ENCODE measurements at places on chromosomes 4 and X.
A peak's percentile ranks its signal among the peaks of the same experiment; 100 is the strongest.

DNA sequence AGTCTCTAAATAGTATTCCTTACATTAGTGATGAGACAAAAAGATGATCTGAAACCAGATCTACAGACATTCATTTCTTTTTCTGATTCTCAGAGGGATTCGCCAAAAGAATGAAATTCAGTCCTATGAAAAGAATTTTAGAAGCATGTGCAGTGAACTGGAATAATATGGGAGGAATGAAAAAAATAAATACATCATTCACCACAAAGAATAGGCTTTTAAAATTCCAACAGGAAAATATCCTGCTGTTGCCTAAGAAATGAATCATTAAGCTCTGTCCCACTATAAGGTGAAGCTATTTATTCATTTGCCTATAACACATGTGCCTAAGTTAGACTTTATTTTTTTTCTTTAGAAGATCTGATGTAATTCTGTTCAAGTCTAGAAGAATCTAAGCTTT is 165.9 kb downstream of the IL15 start:
- DNase-seq = no peak

GRCh38 chr4:23312686-23313085 is 577.2 kb downstream of the PPARGC1A start:
- no peak for DNase-seq

DNA sequence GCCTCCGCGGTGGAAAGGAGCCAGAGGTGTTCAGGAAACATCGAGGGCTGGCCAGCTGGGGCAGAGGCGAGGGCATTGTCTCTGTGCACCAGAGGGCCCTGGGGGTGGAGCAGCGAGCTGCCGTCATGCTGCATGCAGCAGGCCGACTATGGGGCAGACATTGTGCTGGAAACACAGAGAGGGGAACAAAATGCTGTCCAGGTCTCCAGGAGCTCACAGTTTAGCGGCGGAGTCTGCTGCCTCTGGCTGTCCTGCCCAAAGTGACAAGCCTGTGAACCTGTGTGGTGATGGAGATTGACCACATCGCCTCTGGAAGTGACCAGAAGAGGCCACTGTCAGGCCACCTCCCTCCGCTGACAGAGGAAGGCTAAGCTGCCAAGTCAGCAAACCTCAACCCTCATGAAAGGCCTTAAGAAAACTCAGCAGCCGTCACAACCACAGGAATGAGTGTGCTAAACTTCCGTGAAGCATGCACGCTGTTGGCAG is 20.1 kb upstream of the SASH3 start:
- no peak for DNase-seq

DNA sequence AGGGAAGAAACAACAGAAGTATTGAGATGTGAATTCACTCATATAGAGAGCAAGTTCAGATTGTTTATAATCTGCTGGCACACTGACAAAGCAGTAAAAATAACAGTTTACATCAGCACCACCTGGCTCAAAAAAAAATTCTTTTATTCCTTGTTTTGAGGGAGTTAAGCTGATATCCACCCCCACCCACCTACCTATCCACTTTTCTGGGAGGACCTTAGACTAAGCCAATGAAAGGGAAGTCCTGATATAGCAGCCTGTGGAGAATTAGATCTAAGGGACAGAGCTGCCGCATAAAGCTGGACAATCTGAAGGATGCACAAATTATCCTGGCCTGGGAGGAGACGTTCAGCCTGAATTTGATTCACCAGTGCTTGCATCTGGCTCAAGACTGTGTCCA is 264.5 kb downstream of the RCHY1 start:
- DNase-seq = no peak

DNA sequence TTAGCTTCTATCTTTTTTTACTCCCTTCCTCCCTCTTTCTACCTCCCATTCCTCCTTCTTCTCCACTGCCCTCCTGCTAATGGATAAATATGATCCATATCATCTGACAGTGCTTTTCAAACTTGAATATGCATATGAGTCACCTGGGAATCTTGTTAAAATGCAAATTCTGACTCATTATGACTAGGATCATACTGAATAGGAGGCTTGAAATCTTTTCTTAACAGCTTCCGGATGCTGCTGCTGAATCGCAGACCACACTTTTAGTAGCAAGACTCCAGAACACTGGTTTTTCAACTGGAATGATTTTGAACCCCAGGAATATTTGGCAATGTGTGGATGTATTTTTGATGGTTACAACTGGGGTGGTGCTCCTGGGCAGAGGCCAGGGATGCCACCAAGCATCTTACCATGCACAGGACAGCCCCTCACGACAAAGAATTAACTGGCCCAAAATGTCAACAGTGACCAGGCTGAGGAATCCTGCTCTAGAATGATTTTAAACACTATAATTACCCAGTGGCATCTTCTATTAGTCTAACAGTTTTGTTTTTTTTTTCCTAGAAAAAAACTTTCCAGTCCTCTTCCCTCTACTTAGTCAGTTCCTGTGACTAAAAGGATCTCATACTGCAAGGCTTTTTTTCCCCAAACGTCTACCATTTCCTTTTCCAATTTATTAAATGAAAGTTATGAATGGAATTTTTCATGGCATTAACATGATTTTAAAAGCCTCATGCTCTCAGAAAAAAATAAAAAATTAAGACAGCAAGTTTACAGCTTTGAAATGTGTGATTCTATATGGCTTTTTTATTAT is 10.6 kb upstream of the PYURF start:
- no peak for DNase-seq

DNA sequence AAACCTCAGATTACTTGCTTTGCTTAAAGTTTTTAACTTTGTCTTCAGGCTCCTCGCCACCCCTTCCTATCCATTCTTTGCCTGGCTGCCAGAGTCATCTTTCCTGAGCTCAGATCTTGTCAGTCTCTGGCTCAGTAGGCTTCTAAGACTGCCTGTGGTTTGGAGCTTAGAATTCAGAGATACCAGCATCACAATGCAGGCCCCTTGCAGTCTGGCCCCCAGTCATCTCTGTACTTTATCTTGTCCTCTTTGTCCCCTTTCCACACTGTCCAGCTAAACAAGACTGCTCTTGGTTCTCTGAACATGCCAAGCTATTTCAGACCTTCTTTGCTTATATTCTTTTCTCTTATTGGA is 3.0 kb downstream of the KIAA0232 start:
- no peak for DNase-seq

- no peak for DNase-seq
Measured at GRCh38 chrX:38627683-38628082, 66.3 kb downstream of the TSPAN7 start.

- no peak for DNase-seq
Measured at GRCh38 chr4:72374159-72374558, 194.9 kb downstream of the ADAMTS3 start.

- DNase-seq = no peak
Measured at GRCh38 chr4:111979921-111980320, 165.3 kb upstream of the FAM241A start.

- no peak for DNase-seq
Measured at GRCh38 chr4:48762408-48762807, 17.7 kb downstream of the FRYL start.

- DNase-seq = no peak
Measured at GRCh38 chrX:65148232-65148631, 172.0 kb upstream of the ZC4H2 start.

- no peak for DNase-seq
Measured at GRCh38 chr4:128279624-128280225, 7.9 kb downstream of the PGRMC2 start.

DNA sequence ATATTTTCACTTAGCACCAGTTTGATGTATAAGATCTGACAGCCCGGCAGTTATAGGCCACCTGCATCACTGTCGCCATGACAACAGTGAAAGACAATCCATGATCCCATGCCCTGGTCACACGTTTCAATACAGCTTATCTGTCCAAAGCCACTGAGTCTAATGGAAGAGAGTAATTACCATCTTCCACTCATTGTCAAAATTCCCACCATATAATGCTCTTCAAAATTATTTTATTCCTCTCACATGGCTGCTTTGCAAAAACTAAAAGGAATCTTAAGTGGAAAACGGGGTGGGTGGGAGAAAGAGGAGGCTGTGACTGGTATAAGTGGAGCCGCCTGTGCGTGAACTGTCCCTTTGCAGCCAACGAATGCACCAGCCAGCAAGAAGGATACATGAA is 44.2 kb downstream of the MAML3 start:
- peak; percentile 17 for DNase-seq

DNA sequence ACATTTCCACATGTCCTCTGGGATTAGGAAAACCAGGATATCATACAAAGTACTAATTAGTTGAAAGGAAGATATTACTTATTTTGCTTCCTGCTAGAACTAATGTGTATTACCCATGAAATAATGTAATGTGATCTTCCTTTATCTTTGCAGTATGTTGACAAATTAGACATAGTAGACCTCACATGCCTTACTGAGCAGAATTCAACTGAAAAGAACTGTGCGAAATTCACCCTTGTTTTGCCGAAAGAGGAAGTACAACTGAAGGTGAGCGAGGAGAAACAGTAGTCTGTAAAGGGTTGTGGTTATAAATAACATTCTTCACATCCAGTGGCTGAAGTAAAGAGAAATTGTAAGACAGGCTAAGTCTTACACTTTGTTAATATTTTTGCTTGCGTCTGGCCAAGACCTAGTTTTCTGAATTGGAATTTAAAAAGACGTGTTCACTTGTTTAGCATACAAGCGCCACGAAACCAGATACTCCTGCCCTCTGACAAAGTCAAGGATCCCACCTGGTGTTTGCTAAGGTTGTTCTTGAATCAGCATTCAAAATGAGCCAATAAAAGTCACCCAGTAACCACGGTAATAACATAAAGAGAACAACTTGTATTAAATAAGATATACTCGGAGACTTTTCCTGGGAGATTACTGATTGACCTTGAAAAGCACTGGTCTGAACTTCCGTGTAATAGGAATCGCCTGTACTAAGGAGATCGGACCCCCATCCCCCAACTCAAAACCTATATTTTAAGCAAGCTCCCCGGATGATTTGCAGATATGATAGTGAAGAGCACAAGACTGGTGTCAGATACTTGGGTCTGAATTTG is 16.9 kb downstream of the STAP1 start:
- DNase-seq = peak; percentile 9

- DNase-seq = no peak
Measured at GRCh38 chrX:2351321-2351720, 149.5 kb downstream of the DHRSX start.

DNA sequence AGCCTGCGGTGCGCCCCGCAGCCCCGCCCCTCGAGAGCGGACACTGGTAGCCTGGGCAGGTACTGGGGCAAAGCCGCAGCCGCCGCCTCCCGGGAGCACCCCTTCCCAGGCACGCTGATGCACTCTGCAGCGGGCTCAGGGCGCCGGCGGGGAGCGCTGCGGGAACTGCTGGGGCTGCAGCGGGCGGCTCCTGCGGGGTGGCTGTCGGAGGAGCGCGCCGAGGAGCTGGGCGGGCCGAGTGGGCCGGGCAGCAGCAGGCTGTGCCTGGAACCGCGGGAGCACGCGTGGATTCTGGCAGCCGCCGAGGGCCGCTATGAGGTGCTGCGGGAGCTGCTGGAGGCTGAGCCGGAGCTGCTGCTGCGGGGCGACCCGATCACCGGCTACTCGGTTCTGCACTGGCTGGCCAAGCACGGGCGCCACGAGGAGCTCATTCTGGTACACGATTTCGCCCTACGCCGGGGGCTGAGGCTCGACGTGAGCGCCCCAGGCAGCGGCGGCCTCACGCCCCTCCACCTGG is 401 bp downstream of the SOWAHD start:
- no peak for DNase-seq

GRCh38 chr4:128866691-128867090 is 57.2 kb downstream of the JADE1 start:
- DNase-seq = no peak

DNA sequence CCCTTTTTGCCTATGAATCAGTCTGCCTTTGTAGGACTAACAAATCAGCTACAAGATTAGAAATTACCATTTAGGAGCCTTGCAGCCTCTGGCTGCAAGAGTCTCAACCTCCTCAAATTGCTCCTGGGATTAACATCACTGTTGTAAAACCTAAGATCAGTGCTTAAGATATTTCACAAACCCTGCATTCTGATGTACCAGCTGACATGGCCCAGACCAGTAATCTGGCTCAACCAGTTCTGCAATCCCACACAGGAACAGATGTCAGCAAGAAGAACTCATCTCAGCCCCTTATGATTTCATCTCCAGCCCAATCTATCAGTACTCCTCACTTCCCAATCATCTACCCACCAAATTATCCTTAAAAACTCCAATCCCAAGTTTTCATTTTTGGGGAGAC is 32.5 kb upstream of the AADAT start:
- DNase-seq = no peak

DNA sequence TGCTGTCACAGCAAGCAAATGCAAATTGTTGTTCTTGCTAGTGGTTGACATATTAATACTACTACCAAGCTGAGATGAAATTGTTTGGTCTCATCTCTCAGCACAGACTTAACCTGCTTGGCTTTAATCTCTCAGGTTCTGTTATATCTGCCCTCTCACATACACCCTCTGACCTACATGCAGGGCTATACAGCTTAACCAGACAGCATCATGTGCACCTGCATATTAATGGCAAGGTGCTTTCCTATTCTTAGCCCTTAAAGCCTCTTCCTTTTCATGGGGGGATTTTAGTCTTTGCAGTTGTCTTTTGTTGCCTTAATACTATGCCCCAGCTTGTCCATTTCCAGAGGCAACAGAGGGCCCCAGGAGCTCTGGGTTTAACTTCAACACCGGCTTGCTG is 114.5 kb downstream of the NR3C2 start:
- DNase-seq = no peak

DNA sequence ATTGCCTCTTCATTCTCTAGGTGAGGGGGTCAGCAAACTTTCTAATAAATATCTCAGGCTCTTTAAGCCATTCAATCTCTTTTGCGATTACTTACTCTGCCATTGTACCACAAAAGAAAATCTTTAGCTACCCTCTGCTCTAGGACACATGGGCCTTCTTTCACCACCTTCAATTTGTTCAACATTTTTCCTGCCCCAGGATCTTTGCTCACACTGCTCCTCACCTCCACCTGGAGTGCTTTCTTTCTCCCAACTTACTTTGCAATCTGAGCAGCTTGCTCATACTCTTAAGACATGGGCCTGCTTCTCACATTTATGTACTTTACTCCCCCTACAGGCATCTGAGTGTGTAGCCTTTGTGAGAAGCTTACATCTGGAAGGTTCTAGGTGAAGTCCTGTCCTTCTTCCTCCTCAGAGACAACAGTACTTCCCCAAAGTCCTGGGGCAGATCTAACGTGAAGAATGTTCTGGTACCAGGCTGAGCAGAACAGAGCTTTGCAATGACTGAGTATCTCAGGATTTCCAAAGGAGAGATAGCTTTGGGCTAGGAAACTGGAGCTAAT is 55.0 kb upstream of the PRDM5 start:
- DNase-seq = no peak

All from NCI-H524 treated with DMSO at 0.1 percent for 48 hours (cell line).